ENCODE measurements at places on chromosomes 12 and 14.

DNA sequence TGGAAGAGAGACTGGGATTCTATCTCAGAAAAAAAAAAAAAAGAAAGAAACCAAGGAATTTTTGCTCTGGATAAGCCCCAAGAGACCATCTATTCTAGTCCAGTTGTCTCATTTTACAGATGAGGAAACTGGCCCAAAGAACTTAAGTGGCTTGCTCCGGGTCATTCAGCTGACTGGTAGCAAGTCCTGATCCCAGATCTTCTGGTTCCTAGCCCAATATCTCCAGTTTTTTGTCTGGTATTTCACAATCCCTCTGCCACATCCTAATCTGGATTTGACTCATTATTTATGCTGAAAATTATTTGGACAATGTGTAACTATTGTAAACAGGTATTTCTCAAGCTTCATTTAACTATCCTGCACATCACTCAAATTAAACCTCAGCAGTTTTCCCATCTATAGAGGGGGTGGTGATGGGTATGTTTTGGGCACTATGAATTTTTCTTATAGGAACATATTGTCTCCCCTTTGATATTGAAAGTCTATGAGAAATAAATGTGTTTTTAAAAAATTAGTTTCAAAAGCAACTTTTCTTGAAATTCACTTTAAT lies 43.4 kb downstream of the PPP2R5E start:
- no peak for DNase-seq

- DNase-seq = no peak
These were observed 127.6 kb downstream of the GXYLT1 start for GRCh38 chr12:42017051-42017450.

DNA sequence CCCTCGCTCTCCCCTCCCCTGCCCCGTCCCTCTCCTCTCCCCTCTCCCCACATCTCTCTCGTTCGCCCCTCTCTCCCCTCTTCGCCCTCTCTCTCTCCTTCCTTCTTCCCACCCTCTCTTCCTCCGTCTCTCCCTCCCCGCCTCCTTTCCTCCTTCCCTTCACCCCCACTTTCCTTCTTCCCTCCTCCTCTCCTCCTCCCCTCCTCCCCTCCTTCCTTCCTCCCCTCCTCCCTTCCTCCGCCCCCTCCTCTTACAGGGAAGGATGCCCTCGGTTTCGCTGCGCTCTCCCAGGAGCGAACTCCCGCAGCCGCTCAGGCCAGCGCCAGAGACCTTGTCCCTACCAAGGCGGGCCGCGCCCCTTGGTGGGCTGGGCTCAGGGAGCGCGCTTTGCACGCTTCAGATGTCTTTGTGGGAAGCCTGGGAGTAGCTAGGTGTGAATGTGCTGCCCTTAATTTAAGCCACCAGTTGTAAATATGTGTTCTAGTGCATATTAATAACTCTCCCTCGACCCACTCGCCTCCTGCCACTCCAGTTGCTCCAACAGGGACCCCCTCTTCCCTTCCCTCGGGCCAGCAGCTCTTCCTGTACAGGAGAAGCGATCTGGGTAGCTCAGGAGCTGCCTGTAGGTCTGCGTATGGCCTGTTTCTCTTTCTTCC lies 13.3 kb upstream of the MAP3K9 start:
- DNase-seq = peak; percentile 56

GRCh38 chr14:33959692-33960151 lies 8.8 kb upstream of the EGLN3 start:
- DNase-seq = no peak

DNA sequence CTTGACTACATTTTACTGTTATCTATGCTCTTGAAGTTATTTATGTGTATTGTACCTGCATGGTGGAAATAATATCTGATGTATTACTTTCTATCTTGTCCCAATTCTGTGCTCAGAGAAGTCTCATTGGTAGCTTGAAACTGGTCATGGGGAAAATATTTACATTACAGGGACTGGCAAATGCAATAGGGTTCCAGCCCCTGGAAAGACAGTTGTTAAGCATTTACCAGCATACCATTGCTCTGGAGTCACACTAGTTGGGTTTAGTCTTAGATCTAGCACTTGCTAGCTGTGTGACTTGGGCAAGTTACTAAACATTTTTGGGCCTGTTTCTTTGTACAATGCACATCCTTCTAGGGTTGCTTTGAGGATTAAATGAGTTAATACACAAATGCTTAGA lies 86.3 kb upstream of the NRXN3 start:
- DNase-seq = no peak

DNA sequence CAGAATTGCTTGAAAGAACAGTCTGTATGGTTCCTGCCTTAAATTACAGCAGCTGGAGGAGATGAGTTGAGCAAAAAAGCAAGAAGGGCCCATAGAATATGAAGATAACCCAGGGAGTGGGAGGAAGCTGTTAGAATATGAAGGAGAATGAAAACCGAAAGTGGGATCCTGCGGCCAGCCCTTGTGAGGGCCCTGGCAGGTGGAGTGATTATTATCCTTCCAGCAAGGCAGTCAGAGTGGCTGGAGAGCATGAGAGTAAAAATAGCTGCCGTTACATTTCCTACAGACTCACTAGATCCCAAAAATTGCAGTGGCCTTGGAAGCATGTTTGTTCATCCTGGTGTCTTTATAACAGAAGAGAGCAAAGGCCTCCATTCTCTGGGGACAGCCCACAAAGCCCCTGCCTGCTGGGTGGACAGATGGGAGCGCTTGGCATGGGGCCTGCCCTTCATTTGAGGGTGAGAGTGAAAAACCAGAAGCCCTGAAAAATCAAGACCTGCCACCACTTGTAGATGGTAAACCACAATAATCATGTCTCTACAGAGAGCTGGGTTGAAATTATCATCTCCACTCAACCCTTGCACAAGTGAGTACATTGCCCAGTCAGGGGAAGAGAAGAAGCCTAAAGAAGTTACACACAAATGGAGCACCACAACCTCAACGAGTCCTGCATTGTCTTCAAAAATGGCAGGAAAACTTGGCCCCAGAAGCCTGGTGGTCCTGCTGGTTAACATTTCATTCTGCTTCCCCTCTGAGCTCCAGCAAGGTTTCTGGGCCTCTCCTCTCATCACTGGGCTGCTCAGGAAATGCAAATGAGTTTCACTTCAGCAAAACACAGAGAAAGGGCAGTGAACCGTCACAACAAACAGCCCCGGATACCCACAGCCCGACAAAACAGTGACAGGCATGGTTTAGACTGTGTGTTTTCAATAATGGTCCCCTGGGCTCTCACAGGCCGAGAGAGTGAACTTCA lies 20.5 kb downstream of the ZDHHC22 start:
- DNase-seq = no peak

GRCh38 chr12:70529647-70530046 lies 107.6 kb downstream of the PTPRB start:
- no peak for DNase-seq

GRCh38 chr14:94517641-94518257 lies 8.5 kb upstream of the SERPINA12 start:
- DNase-seq = no peak

DNA sequence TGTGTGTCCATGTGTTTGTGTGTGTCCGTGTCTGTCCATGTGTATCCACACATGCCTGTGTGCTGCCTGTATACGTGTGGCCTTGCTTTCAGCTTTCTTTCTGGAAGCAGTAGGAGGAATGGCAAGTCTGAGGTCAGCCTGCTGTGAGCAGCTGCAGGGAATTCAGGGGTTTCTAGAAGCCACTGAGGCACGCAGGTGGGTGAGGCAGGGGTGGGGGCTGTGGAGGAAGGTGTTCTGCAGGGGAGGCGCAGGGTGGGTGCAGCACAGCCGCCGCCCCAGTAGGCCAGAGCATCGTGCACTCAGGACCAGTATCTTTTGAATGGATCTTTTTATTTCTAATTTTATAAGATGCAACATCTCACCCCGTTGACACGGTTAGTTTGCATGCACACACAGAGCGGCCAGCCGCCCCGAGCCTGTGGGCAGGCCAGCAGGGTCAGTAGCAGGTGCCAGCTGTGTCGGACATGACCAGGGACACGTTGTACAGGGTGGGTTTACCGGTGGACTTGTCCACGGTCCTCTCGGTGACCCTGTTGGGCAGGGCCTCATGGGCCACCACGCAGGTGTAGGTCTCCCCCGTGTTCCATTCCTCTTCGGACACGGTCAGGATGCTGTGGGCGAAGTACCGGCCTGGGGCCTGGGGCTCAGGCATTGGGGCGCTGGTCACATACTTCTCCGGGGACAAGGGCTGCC lies 327.7 kb downstream of the TMEM121 start:
- peak; percentile 39 for DNase-seq

DNA sequence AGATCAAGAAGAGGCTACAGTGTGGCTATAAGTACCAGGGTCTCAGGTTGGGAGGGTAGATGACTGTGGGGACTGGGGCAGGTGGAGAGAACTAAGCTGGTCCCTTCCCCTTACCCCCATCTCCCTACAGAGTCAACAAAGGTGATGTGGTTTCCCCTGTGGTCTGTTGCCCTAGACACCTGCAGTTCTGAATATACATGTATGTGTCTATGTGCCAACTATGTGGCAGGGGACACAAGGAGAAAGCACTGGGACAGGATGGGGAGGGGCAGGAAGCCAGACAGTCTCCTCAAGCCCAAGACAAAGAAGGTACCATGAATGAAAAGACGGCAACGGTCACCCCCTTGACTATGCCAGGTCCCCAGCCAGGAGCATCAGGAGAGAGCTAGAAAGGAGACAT lies 4.5 kb upstream of the HDAC7 start:
- DNase-seq = no peak

- no peak for DNase-seq
These were observed 128.5 kb downstream of the WIF1 start for GRCh38 chr12:64992641-64993040.

- no peak for DNase-seq
These were observed 25.3 kb downstream of the CLEC2A start for GRCh38 chr12:9906873-9907272.

- DNase-seq = no peak
These were observed 11.5 kb downstream of the SLC38A2 start for GRCh38 chr12:46360908-46361666.

- no peak for DNase-seq
These were observed 77.1 kb downstream of the PLXNC1 start for GRCh38 chr12:94225506-94225905.

DNA sequence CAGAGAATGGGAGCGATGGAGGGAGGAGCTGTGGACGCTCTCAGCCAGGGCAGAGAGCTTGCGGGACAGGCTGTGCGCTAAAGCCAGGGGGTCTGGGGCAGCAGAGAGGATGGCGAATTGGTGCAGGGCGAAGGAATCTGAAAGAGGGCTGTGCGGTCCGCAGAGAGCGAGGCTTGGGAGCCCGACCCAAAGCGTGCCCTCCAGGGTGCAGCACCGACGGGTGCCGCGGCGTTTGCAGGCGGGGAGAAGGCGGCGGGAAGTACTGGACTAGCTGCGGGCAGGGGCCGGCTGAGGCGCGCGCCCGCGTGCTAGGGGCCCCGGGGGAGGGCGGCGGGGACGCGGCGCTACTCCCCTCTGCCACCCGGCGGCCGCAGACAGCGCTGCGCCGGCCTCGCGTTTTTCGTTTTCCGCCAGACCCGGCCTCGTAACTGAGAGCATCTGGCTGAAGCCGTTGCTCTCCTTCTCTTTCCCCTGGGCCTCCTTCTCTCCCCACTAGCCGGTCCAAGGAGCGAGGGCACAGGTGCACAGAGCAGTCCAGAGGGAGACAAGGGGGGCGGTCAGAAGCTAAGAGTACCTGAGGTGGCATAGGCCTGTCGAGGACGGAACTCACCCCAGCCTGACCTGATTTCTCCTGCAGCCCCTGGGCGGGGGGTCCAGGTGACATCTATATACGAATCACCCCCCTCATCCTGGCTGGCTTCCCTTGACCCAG lies 24.9 kb downstream of the SLC6A12 start:
- DNase-seq = peak; percentile 64

DNA sequence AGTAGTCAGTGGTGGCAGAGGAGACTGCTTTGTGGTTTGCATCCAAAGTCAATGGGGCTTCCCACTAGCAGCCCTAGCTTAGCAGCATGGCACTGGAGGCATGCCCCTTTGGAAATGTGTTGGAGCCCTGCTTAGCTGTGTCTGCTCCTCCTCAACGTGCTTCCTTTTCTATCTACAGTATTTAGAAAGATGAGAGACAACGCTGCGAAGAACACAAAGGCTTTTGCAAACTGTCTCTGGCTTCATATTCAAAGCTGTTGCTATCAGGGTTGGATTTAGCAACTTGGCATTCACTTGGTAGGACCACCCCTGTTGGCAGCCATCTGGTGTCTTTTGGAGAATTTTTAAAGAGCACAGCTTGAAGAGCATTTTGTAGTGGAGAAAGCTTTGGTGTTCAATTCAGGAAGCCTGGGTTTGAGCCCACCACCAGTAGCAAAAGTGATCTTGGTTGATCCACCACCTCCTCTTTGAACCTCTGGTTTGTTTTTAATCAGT lies 82.1 kb upstream of the CCDC196 start:
- DNase-seq = no peak

GRCh38 chr12:121748571-121749265 lies 36.2 kb downstream of the TMEM120B start:
- no peak for DNase-seq

DNA sequence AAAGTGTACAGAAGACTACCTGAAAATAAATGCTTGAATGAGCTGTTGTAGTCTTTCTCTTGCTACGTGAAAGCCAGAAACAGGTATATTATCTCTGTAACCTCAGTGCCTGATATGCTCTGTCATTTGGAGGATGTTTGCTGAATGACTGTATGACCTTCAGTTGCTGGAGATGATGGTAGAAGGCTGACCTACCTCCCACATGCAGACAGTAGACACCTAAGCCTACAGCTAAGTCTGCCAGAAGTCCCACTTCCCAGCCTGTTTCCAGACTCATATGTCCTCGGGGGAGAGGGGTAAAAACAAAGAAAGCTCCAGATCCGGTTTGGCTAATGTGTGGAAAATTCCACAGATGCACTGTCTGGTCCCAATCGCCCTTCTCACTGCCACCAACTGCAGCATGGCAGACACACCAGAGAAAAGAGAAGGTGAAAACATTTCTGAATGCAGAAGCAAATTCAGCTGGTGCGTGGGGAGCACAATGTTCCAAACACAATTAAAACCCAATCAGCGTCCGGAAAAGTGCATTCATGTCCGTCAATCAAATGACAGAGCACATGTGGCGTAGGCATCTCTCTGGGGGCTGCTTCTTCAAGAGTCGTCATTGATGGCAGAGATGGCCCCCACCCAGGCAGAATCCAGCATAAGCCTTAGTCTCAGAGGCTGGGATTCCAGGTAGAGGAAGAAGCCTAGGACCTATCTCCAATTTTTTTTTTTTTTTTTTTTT lies 76.3 kb upstream of the TBX3 start:
- DNase-seq = no peak

DNA sequence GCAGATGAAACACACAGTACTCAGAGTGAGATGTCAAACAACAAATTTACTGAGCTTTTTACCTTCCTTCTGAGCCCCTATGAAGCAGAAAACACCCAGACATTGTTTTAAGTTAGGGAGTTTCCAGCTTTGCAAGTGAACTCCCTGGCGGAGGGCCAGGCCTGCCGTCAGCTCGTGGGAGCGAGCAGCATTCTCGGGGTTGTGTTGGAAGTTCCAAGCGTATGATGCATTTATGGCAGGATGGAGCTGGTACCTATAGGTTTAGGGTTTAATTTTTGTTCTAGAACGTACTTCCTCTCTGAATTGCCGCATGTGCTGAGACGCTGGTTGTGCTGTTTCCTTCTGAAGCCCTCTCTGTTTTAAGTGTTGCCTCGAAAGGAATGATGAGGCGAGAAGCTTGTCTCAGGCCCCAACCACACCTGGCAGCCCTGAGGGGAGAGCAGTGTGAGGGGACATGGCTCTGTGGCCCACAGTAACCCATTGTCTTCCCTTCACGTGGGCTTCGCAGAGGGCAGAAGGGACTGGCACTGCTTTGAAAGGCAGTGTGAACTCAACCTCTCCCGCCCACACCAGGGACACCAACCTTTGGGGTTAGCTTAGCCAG lies 76.6 kb downstream of the SSPN start:
- peak; percentile 57 for DNase-seq

- no peak for DNase-seq
These were observed 160.0 kb downstream of the TRHDE start for GRCh38 chr12:72432037-72432604.

GRCh38 chr12:69687390-69687789 lies 11.7 kb downstream of the BEST3 start:
- DNase-seq = no peak
